ENCODE measurements at places on chromosomes 6 and 20.

- no peak for DNase-seq
Observed at GRCh38 chr6:134564705-134565104, 246.8 kb upstream of the SGK1 start.

DNA sequence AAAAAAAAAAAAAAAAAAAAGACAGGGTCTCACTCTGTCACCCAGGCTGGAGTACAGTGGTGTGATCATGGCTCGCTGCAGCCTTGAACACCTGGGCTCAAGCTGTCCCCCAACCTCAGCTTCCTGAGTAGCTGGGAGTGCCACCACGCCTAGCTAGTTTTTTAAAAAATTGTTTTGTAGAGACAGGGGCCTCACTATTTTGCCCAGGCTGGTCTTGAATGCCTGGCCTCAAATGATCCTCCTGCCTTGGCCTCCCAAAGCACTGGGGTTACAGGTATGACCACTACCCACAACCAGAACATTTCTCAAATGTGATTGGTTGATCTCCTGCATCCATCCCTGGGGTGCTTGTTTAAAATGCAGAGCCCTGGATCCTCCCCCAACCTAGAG lies 5.6 kb upstream of the RBCK1 start:
- DNase-seq, result no peak

DNA sequence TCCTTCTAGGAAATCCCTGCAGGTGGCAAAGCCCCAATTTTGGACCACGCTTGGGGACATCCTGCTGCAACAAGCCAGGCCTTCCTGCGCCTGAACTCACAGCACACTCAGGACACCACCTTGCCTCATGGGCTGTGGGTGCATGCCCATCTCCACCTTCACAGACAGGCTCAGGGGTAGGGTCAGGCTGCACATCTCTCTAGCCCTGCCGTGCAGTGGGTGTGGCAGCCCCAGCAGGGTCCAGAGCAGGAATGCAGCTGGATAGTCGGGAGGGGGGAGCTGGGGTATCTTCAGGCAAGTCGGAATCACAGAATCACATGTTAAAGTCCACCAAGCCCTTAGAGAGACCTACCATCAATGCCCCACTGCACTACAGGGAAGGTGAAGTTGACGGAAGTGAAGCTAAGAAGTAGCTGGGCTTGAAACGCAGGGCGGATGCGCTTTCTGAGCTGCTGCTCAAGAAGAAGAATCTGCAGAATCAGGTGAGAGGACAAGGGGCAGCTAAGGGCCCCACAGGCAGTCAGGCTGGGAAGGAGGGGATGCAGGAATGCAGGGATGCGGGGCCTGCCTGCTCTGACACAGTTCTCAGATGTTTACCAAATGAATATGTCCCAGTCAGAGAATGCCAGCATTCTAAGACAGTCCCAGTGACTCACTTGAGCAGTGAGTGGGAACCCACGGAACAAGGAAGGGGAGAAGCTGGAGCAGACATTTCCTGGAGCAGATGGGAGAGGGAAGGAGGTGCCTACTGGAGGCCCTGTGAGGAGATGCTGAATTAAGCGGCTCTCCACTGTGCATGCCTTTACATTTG lies 11.3 kb downstream of the SERPINB6 start:
- DNase-seq, result no peak

GRCh38 chr6:106796781-106797180 lies 167.4 kb downstream of the QRSL1 start:
- DNase-seq, result no peak

DNA sequence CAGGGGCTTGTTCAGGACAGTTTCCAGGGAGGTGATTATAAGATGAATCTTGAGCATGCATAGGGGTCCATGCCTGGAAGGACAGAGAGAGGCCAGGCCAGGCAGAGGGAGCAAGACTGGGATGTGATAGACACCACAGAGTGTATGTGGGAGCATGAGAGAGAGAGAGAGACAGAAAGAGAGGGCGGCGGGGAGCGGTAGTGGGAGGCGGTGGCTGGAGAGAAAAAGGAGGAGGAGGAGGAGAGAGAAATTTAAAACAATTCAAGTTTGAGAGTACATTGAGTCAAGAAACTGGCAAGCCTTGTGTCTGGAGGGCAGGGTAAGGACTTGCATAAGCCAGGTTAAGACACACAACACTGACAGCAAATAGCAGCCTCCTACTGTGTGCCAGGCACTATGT lies 162.9 kb upstream of the HDAC2 start:
- no peak for DNase-seq
